ENCODE measurements at places on chromosomes 2 and 18.

GRCh38 chr2:240904216-240905175, 1.6 kb upstream of the CROCC2 start:
- H3K4me3 ChIP-seq, result no peak overlapping the region
- no peaks in the 10 kb centered on the region for H3K4me1 ChIP-seq
- no peak for DNase-seq
- H3K27ac ChIP-seq, result no peak overlapping the region
- no peaks in the 10 kb centered on the region for H3K27me3 ChIP-seq

DNA sequence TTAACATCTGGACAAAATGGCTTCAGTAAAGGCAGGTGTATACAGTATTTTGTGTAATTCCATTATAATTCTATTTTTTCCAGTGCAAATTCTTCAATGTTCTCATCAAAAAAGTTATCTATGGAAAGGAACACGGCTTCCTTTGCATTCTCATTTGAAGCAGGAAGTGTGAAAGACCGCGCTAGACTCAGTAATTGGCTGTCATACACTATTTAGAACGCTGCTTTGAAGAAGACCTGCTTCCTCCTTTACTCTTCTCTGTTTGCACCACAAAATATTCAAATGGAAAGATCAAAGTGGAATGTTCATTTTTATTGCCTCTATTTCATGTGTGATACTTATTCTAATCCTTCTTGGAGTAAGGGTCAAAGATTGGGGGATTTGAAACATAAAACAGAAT, 883.7 kb downstream of the TSN start:
- DNase-seq, result no peak
- H3K36me3 ChIP-seq, result no peaks in the 10 kb centered on the region
- no peak overlapping the region for H3K27ac ChIP-seq
- no peaks in the 10 kb centered on the region for H3K4me1 ChIP-seq
- no peaks in the 10 kb centered on the region for H3K27me3 ChIP-seq

DNA sequence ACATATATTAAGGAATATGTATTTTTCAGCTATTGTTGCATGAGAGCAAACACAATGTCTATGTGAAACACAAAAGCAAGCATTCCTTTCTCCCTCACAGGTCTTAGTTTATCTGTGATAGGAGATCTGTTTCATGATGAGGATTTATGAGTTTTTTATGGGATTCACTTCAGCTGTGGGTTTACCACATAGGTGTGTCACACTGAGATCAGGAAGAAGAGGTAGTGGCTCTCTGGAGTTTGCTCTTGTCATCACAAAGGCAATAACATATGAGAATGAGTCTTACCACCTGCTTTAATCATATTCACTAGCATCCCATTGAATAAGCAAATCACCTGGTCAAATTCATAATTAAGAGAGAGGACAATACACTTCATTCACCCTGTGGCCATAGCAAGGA, 960.3 kb upstream of the SLC39A10 start:
- no peak overlapping the region for H3K27ac ChIP-seq
- DNase-seq, result no peak

- H3K36me3 ChIP-seq, result no peaks in the 10 kb centered on the region
- no peak for DNase-seq
- H3K27me3 ChIP-seq, result no peaks in the 10 kb centered on the region
- H3K27ac ChIP-seq, result no peak overlapping the region
- H3K4me1 ChIP-seq, result no peaks in the 10 kb centered on the region
- H3K4me3 ChIP-seq, result no peak overlapping the region
Measured at GRCh38 chr2:228140934-228141528, 40.5 kb downstream of the SPHKAP start.

GRCh38 chr2:23393722-23394121, 8.7 kb downstream of the KLHL29 start:
- peaks cover 18% of the 10 kb centered on the region for H3K27me3 ChIP-seq
- no peak overlapping the region for H3K4me3 ChIP-seq
- H3K27ac ChIP-seq, result no peak overlapping the region
- peaks cover 4% of the 10 kb centered on the region for H3K4me1 ChIP-seq
- DNase-seq, result no peak

DNA sequence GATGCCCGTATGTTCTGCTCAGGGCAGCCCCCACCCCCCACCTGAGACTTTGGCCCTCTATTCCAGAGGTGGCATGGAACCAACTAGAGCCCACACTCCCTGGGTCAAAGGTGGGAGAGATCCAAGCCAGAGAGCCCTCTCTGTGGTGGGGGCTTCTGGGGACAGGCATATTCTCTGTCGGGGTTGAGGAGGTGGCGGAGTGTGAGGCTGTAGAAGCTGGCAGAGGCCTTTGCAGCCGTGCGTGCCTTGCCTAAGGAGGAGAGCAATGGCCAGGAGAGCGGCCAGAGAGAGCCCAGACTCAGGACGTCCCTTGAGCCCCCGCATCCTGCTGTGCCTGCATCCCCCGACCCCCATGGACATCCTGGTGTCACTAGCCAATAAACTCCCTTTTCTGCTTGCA, 79.2 kb upstream of the HPCAL1 start:
- H3K27me3 ChIP-seq, result no peaks in the 10 kb centered on the region
- H3K27ac ChIP-seq, result no peak overlapping the region
- DNase-seq, result peak; percentile 1
- H3K4me1 ChIP-seq, result peaks cover 9% of the 10 kb centered on the region
- no peaks in the 10 kb centered on the region for H3K36me3 ChIP-seq
- no peak overlapping the region for H3K4me3 ChIP-seq

DNA sequence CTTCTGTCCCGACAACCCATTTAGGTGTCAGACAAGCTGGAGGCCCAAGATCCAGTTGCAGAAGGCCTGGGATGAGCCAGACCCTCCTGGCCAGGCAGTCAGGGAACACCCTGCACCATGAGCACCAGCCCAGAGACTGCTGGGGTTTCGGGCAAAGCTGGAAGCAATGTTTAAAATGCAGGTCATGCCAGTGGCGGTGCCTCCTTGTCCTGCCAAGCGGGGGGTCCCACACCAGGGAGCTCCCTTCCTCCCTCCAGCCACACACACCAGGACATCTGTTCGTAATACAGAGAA, 230.2 kb downstream of the ATAD2B start:
- no peaks in the 10 kb centered on the region for H3K4me1 ChIP-seq
- H3K4me3 ChIP-seq, result no peak overlapping the region
- no peak for DNase-seq
- H3K36me3 ChIP-seq, result no peaks in the 10 kb centered on the region

DNA sequence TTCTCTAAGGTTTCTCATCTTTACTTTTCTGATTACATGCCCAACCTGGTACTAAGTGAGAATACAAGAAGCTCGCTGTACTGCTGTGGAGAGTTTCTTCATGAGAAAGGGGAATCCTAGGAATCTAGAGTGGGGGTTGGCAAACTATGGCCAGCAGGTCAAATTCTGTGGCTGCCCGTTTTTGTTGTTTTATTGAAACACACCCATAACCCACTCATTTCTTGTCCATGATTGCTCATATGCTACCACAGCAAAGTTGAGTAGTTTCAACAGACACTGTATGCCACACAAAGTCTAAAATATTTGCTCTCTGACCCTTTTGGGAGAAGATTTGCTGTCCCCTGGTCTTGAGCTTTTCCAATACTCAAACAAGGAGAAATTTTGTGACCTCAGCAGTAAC, 58.8 kb downstream of the C2orf74 start:
- H3K4me1 ChIP-seq, result no peaks in the 10 kb centered on the region
- no peak overlapping the region for H3K4me3 ChIP-seq
- H3K27me3 ChIP-seq, result no peaks in the 10 kb centered on the region
- DNase-seq, result no peak
- peaks cover 6% of the 10 kb centered on the region for H3K36me3 ChIP-seq
- no peak overlapping the region for H3K27ac ChIP-seq

GRCh38 chr2:179764710-179765109, 96.7 kb downstream of the ZNF385B start:
- DNase-seq, result no peak
- no peak overlapping the region for H3K27ac ChIP-seq
- no peak overlapping the region for H3K4me3 ChIP-seq
- peaks cover 23% of the 10 kb centered on the region for H3K36me3 ChIP-seq
- H3K4me1 ChIP-seq, result no peaks in the 10 kb centered on the region
- H3K27me3 ChIP-seq, result no peaks in the 10 kb centered on the region
